ENCODE measurements at places on chromosomes 12 and 14. TPM values are rescaled to one million over a fixed set of nuclear protein-coding genes. Genes with fewer than 3 reads are reported as not detected.

The PLEKHD1 gene
- 0.93 TPM for total RNA-seq

The SERPINA12 gene
- not detected for total RNA-seq

The AQP2 gene
- not detected for total RNA-seq

DNA sequence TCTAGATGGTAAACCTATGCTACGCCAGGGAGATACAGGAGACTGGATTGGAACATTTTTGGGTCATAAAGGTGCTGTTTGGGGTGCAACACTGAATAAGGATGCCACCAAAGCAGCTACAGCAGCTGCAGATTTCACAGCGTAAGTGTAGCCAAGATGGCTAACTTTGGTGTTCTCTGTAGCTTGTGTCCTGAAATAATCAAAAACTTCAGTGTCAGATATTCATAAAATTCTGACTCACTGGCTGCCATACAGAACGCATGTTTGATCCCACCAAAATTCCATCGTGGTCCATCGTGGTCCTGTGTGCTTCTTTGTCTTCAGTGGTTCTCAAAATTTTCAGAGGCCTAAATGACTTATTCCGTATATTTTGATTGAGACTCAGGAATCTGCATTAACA, 1.3 kb downstream of the STRAP start:
- no peaks in the 10 kb centered on the region for H3K27me3 ChIP-seq
- peaks cover 11% of the 10 kb centered on the region for H3K36me3 ChIP-seq
- DNase-seq: peak; percentile 26
- no peak overlapping the region for H3K27ac ChIP-seq
- H3K4me3 ChIP-seq: no peak overlapping the region

GRCh38 chr12:68855111-68855510, 47.1 kb downstream of the MDM2 start:
- DNase-seq: no peak
- peaks cover 1% of the 10 kb centered on the region for H3K27me3 ChIP-seq
- H3K4me1 ChIP-seq: no peaks in the 10 kb centered on the region
- no peaks in the 10 kb centered on the region for H3K36me3 ChIP-seq
- no peak overlapping the region for H3K4me3 ChIP-seq

- H3K27me3 ChIP-seq: peaks cover 11% of the 10 kb centered on the region
- no peak for DNase-seq
- H3K4me1 ChIP-seq: no peaks in the 10 kb centered on the region
- no peak overlapping the region for H3K27ac ChIP-seq
These were observed 83.5 kb downstream of the SAMD4A start for GRCh38 chr14:54650331-54650958.

The KERA gene
- total RNA-seq: not detected

- H3K27ac ChIP-seq: no peak overlapping the region
- H3K4me1 ChIP-seq: no peaks in the 10 kb centered on the region
These were observed 39.0 kb upstream of the NRXN3 start for GRCh38 chr14:78131201-78131600.

DNA sequence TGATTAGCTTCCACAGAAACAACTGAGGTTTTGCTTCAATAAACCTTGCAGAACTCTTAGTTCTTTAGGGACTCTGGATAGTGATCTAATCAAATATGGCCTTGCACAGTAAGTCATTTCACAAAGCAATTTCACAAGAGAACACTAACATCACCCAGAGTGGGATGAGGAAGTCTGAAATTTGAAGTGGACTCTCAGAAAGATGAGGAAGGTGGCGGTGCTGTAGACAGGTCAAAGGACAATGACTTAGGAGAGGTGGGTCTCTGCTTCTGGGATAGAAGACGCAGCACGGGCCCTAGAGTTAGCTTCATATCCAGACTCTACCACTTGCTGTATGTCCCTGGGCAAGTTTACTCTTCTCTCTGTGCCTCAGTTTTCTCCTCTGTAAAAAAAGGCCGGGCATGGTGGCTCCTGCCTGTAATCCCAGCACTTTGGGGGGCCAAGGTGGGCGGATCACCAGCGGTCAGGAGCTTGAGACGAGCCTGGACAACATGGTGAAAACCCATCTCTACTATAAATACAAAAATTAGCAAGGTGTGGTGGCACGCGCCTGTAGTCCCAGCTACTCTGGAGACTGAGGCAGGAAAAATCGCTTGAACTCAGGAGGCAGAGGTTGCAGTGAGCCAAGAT, 18.9 kb downstream of the FOS start:
- DNase-seq: no peak
- no peak overlapping the region for H3K4me3 ChIP-seq
- peak overlapping the region; percentile 39 for H3K27ac ChIP-seq
- no peaks in the 10 kb centered on the region for H3K36me3 ChIP-seq
- H3K27me3 ChIP-seq: no peaks in the 10 kb centered on the region

The GARIN6 gene
- not detected for total RNA-seq

The ACOT6 gene
- not detected for total RNA-seq

GRCh38 chr14:23056145-23056955, 970 bp downstream of the CDH24 start:
- peak; percentile 67 for DNase-seq
- peaks cover 18% of the 10 kb centered on the region for H3K4me1 ChIP-seq
- no peak overlapping the region for H3K27ac ChIP-seq
- peaks cover 21% of the 10 kb centered on the region for H3K36me3 ChIP-seq

GRCh38 chr14:74144789-74145188, 60.0 kb downstream of the LIN52 start:
- no peak overlapping the region for H3K4me3 ChIP-seq
- no peaks in the 10 kb centered on the region for H3K27me3 ChIP-seq
- H3K4me1 ChIP-seq: no peaks in the 10 kb centered on the region
- H3K27ac ChIP-seq: no peak overlapping the region

The OR4E2 gene
- total RNA-seq: not detected

DNA sequence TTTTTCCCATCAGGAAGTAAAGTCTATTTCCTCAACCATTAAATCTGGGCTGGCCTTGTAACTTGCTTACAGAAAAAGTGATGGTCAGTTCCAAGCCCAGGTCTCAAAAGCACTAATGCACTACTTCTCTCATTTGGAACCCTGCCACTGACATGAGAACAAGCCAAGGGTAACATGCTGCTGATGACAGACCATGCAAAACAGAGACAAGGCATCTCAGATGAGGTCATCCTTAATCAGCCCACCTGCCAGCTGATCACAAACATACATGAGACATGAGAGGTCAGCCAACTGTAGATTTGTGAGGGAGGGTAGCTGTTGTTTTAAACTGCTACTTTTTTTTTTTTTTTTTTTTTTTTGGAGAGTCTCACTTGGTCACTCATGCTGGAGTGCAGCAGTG, 16.2 kb downstream of the TWF1 start:
- DNase-seq: no peak
- no peaks in the 10 kb centered on the region for H3K4me1 ChIP-seq
- no peaks in the 10 kb centered on the region for H3K27me3 ChIP-seq
- peaks cover 35% of the 10 kb centered on the region for H3K36me3 ChIP-seq
- H3K4me3 ChIP-seq: no peak overlapping the region
- no peak overlapping the region for H3K27ac ChIP-seq

DNA sequence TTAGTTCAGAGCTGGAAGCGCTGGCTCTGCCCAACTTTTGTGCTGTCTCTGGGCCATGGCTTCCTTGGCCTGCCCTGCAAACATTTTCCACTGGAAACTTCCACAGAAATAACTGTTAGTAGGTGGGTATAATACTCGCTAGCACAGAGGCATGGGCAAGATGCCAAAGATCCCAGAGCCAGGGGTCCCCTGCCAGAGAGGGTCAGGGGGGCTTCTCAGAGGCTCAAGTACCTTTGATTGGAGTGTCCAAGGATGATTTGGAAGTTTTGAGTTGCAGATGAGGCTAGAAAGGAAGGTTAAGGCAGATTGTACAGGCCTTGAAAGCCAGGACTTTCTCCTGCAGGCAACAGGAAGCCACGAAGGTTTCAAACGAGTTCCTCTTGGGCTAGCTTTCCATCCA, 187.6 kb downstream of the DICER1 start:
- no peak for DNase-seq
- no peaks in the 10 kb centered on the region for H3K27me3 ChIP-seq
- H3K4me1 ChIP-seq: no peaks in the 10 kb centered on the region

The GRIP1 gene
- 1.3 TPM for total RNA-seq

The DBX2 gene
- not detected for total RNA-seq

DNA sequence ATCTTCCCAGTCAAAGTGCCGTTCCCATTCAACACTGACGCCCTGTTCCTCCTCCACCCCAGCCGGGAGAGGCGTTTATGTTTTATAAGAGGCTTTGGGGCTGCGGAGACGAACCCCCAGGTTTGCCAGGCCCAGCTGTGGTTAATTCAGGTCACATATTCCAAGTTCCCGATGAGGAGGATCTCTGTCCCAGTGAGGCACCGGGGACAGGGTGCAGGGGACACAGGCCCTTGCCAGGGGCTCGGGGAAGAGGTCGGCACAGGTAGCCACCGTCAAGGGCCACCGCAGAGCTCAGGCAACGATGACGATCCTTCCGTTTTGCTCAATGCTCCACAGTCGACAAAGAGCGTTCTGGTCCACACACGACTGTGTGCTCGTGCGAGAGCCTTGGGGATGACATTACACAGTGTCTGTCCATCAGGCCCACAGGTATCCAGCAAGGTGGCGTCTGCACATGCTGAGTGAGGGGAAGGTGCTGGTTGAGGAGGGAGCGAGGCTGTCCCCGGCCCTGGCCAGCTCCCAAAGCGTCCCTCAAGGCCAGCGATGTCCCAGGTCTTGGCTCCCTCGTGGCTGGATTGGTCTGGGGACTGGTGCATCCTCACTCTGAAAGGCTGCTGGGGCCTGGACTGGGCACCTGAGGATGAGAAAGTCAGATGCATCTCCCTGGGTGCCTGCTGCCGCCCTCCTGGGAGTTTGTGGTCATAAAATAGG, 189.2 kb upstream of the C14orf180 start:
- H3K27ac ChIP-seq: no peak overlapping the region
- no peaks in the 10 kb centered on the region for H3K36me3 ChIP-seq
- no peak overlapping the region for H3K4me3 ChIP-seq
- H3K4me1 ChIP-seq: peaks cover 86% of the 10 kb centered on the region
- no peaks in the 10 kb centered on the region for H3K27me3 ChIP-seq

GRCh38 chr12:102689701-102690100, 209.3 kb upstream of the IGF1 start:
- no peaks in the 10 kb centered on the region for H3K27me3 ChIP-seq
- no peak for DNase-seq
- no peaks in the 10 kb centered on the region for H3K36me3 ChIP-seq

GRCh38 chr12:112425582-112426382, 7.0 kb downstream of the PTPN11 start:
- peaks cover 4% of the 10 kb centered on the region for H3K4me1 ChIP-seq
- no peak overlapping the region for H3K4me3 ChIP-seq
- H3K36me3 ChIP-seq: no peaks in the 10 kb centered on the region
- no peak overlapping the region for H3K27ac ChIP-seq

DNA sequence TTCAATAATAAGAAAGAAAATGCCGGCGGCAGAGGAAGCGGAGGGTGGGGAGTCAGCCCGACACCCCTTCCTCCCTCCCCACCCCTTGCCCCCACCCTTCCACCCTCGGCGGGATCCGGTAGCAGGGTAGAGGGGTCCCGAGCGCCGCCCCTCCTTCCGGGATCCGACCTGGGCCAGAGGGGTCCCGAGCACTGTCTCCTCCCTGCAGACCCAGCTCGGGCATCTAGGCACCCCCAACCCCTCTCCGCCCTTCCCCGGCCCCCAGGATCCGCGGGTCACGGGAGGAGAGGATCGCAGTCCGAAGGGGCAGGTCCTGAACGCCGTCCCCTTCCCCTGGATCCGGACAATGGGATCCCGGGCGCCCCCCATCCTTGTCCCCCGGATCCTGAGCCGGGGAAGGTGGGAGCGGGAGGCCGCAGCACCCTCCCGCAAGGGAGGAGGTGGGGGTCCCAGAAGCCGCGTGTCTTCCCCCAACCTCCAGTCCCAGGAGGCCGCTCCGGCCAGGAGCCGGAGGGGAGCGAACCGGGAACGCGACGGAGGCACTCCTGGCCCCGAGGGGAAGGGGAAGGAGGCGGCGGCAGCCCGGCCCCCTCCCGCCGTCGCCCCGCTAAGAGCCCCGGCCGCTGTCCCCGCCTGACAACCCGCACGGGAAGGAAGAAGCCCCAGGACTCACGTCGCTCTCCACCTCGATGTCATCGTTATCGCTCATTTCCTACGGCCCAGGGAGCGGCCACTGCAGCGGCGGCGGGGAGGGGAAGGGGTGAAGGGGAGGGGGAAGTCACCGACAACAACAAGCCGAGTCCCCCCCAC, 481 bp downstream of the MAX start:
- peak overlapping the region; percentile 76 for H3K4me3 ChIP-seq
- peaks cover 7% of the 10 kb centered on the region for H3K36me3 ChIP-seq
- H3K27ac ChIP-seq: peak overlapping the region; percentile 94
- H3K4me1 ChIP-seq: peaks cover 20% of the 10 kb centered on the region
- no peak for DNase-seq
- peaks cover 7% of the 10 kb centered on the region for H3K27me3 ChIP-seq

The PDE3A gene
- 0.28 TPM for total RNA-seq

GRCh38 chr14:50937325-50937724, 7.0 kb downstream of the PYGL start:
- H3K27me3 ChIP-seq: peaks cover 2% of the 10 kb centered on the region
- no peaks in the 10 kb centered on the region for H3K36me3 ChIP-seq
- DNase-seq: no peak
- H3K4me3 ChIP-seq: no peak overlapping the region
- no peaks in the 10 kb centered on the region for H3K4me1 ChIP-seq
- no peak overlapping the region for H3K27ac ChIP-seq

DNA sequence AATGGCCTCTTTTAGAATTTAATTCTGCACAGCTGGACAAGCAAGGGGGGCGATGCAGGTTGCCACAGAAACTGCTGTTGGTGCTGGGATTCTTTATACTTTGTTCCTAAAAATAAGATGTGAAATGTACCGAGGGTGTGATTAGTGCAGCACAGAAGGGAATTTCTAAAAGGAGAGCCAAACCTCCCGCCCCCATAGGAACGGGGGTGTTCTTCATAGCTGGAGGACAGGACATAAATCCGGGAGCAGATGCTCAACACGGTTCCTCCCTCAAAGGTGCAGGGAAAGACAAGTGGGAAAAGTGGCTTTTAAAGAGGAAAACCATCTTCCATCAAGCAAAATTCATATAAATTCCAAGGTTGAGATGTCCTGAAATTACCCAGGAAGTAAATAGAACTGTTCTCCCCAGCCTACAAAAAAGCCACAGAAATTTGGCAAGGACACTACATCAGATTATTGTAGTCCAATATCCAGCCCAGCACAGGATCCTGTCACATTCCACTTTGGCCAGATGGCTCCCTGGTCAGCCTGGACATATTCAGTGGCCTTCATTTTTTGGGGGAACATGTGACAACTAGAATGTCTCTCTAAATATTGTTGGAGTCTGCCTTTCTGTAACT, 51.4 kb upstream of the TMX1 start:
- H3K27me3 ChIP-seq: no peaks in the 10 kb centered on the region
- H3K27ac ChIP-seq: no peak overlapping the region
- H3K4me3 ChIP-seq: no peak overlapping the region
- H3K36me3 ChIP-seq: no peaks in the 10 kb centered on the region
- DNase-seq: no peak

DNA sequence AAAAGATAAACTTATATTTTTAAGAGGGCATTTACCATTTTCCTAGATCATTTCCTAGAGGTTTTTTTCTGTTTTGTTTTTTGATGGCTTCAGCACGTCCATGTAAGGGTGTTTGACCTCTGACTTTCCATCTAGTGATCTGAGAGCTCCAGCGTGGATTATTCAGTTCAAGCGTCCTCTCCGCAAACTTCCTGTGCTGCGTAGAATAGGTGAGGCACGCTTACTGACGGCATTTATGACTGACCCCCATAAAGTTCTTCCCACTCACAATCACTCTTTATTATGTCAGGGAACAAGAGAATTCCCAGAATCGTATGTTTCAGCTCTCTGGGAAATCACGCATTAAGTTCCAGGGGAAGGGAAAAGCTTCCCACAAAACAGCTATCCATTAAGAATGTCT, 16.4 kb downstream of the CCDC92 start:
- H3K4me1 ChIP-seq: no peaks in the 10 kb centered on the region
- H3K4me3 ChIP-seq: no peak overlapping the region
- H3K27ac ChIP-seq: no peak overlapping the region
- H3K36me3 ChIP-seq: no peaks in the 10 kb centered on the region
- no peak for DNase-seq

Data from natural killer cell (primary cell).